ENCODE measurements at places on chromosomes 6 and 20. TPM values are rescaled to one million over a fixed set of nuclear protein-coding genes. Genes with fewer than 3 reads are reported as not detected.
A peak's percentile ranks its signal among the peaks of the same experiment; 100 is the strongest.

- DNase-seq = no peak
Measured at GRCh38 chr6:21887231-21888185, 294.0 kb downstream of the SOX4 start.

Gene AURKA
- total RNA-seq = 75.5 TPM

Gene UBE2C
- total RNA-seq = 189 TPM

Gene CTCFL
- total RNA-seq = not detected

Gene WFDC10B
- total RNA-seq = not detected

Gene HLA-DQA2
- total RNA-seq = 2.1 TPM

Gene IL17A
- total RNA-seq = not detected

DNA sequence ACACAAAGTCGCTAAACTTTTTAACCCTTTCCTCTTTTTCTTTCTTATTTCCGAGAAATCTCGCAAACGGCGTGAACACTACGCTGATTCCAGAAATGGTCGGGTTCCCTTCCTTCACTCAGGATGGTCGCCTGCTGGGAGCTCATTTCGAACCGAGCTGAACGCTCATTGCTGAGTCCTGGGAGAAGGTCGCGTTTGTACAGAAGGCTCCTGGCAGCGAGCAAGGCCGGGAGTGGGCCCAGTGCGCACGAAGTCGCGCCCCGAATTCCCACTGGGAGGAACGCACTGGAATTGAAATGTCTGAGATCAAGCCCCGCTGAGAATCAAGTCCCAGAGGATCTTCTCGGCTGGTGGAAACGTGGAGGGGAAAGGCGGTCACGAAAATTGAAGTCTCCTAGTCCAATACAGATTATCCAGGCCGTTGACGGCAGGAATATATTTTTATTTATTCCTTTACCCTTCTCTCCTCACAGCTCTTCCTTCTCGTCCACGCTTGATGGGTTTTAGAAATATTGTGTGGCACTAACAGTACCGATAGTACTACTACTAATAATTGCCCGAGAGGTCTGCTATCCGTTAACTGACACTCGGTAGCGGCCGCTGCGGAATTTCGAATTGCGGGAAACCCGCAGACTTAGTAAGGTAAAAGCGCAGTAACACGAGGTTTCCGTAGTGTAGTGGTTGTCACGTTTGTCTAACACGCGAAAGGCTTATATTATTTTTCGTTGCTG is 207.2 kb upstream of the ZNF184 start:
- DNase-seq = no peak

- DNase-seq = no peak
Measured at GRCh38 chr6:129859524-129859923, 1.6 kb downstream of the TMEM244 start.

Gene CSNK2A1
- total RNA-seq = 113 TPM

DNA sequence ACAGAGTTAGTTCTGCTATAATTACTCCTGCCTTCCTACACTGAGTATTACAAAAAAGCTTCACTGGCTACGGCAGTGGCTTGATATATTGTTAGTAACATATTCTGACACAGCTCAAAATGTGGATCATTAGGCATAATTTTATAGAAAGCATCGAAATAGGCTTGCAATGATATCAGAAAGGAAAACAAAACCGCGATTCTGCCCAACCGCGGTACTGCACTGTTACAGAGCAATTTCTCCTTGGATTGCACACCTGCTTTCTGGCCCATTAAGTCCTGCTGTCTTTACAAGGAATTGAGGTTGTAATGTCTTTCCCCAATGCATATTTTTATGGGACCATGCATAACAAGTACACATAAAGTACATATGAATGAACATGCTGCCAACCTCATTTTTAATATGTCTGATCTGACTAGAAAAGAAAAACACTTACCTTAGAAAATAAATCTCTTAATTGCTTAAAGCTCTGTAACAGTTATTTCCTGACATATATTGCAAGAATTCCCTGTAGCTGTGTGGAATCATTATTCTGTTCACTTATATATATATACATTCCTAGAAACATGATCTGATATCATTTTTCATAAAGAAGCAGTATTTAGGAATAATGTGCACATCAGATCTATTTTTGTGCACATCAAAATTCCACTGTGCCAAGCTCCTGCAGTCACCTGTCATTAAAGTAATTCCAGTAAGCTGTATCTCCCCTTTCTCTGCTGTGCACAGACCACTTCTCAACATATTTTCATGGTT is 763.9 kb downstream of the HACE1 start:
- no peak for DNase-seq

DNA sequence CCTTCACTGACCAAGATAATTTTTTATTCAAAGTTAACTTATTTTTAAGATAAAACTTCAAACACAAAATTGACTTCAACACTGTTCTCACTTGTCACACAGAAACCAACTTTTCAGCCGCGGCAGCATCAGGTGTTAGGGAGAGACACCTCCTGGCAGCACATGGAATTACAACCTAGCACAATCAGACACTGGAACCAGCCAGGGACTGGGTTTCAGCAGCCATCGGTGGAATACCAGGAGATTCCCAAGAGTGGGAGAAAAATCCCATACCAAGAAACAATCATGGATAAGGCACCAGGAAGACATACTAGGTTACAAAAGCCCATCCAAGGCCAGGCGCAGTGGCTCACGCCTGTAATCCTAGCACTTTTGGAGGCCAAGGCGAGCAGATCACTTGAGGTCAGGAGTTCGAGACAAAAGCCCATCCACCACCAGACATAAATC is 70.0 kb downstream of the SNX5 start:
- DNase-seq = peak; percentile 41

DNA sequence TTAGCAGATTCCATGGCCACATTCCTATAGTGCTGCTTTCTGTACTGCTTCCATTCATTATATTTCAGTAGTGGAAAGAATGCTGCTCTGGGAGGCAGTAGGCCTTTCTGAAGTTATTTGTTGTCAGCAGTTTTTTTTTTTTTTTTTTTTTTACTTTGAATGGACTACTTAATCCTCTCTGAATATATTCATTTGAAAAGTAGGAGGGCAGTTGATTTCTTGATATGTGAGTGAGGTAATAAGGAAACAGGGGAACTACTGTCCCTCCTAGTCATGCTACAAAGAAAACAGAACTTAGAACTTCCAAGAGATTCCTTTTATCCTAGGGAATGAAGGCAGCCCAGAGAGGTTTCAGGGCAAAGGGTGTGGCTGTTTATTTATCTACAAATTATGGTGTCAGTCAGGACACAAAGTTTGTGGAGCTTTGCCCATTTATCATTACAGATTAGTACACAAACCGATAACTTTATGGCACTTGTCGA is 155.9 kb downstream of the JARID2 start:
- DNase-seq = no peak

- no peak for DNase-seq
Measured at GRCh38 chr6:87762116-87762515, 60.1 kb upstream of the AKIRIN2 start.

GRCh38 chr6:2688401-2689064 is 62.2 kb downstream of the MYLK4 start:
- peak; percentile 6 for DNase-seq

DNA sequence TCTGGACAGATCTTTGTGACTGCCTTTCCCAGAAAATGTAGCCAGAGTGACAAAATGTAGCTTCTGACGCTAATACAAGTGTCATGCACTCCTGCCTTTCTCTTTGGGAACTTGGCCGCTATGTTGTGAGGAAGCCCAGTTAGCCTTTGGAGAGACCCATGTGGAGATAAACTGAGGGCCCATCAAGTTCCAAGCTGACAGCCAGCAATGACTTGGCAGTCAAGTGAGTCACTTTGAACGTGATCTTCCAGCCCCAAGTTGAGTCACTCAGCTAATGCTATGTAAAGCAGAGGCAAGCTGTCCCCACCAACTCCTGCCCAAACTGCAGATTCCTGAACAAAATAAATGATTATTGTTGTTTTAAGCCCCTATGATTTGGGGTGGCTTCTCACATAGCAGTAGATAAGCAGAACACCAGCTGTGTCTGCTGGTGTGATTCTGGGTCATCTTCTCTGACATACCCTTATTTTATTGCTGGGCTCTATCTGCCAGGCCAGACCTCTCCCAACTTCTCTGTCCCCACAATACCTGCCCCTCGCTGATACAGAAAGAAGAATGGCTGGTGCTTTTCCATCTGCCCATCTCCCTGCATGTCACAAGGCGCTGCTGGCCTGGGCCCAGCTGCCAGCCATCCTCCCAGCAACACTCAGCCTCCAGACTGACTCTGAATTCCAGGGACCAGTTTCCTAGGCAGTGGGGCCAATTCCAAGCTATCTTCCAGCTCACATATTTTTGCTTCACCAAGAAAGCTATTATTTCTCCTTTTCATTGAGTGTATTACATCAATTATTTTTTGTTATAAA is 274.8 kb downstream of the LRFN2 start:
- DNase-seq = no peak

- DNase-seq = peak; percentile 98
Measured at GRCh38 chr20:50186151-50186885, 4.3 kb upstream of the CEBPB start.

DNA sequence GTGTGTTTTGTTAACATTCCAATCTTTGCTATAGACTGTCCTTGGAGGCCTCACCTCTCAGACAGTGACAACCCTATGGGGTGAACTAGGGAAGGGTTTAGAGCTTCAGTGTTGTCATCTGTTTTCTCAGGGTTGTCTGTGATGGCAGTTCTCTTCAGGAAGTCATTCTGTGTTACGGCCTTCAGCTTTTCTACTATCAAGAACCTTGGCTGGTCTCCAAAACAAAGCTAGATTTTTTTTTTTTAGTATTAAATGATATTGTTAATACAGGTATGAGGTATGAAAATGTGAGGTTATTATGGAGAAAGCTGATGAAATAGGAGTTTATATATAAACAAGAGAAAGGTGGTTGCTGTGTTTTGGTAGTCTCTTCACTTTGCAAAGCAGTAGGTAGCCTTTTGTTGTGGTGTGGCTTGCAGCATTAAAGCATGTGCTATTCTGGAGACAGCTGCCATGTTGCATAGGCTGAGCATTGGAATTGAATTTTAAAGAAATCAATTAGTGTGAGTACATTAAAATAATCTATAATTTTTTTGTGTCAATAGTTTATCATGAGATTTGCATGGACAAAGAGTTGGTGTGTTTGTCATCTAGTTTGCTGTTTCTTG is 162.6 kb downstream of the CARMIL1 start:
- DNase-seq = no peak

DNA sequence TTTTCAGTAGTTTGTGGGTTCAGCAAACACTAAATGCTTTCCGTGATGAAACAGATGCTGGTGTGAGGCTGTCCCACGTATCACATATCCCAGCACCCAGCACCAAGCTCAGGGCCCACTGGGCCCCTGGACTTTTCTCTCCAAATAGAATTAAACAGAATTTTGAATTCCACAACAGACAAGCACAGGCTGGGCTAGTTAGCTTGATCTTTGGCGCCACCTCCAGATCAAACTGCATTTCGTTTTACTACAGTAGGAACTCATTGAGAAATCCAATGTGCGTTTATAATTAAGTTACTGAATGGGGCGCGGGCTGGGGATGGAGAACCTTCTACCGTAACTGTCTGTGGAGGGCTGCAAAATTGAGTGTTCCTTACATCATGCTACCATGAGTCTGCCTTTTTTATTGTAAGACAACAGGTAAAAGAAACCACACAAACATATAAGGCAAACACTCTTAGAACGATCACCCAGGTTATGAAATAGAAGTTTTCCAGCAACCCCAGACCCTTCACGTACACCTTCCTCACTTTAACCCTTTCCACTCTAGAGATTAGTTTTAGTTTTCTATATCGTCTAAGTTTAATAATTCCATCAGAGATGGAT is 107.8 kb downstream of the ZFP64 start:
- peak; percentile 80 for DNase-seq

DNA sequence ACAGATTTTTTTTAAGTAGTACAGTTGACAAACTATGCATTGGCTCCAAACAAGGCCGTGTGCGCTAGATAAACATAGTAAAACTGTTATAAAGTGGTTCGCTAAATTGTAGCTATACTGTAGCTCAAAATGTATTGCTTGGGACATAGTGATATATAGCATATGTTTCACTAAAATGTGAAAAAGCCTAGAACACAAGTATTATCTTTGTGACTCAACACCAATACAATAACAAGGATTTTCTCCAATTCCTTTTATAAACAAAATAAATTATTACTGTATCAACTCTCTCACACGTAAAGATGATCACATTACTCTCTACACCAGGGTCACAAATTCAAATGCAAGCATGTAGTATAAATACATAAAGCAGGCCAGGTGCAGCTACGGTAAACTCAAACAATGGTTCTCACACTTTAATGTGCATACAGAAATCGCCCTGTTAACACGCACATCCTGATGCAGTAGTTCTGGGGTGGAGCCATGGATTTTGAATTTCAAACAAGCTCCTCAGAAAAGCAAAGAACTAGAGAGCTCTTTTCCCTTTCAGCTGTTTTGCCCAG is 214.6 kb downstream of the GMDS start:
- no peak for DNase-seq

Gene KCNB1
- not detected for total RNA-seq

- DNase-seq = peak; percentile 50
Measured at GRCh38 chr20:10090588-10091166, 55.9 kb downstream of the ANKEF1 start.

- no peak for DNase-seq
Measured at GRCh38 chr20:33825340-33826269, 14.5 kb downstream of the CHMP4B start.

Gene GINS1
- 10.3 TPM for total RNA-seq

DNA sequence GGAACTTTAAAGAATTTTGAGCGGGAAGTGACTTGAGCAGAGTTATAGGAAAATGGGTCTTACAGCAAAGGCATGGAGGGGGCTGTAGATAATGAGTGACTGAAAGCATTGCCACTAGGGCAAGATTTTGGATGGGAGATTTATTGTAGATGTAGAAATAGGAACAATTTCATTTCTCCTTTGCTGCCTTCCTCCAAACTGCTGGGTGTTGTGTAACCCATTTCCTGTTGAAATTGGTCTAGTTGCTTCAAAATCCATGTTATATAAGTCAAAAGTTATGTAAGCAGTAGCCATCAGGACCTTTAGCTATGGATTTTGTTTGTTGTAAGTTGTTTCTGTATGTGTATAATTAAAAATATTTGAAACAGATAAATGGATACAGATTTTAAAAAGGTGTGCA is 11.1 kb downstream of the YWHAB start:
- DNase-seq = no peak

DNA sequence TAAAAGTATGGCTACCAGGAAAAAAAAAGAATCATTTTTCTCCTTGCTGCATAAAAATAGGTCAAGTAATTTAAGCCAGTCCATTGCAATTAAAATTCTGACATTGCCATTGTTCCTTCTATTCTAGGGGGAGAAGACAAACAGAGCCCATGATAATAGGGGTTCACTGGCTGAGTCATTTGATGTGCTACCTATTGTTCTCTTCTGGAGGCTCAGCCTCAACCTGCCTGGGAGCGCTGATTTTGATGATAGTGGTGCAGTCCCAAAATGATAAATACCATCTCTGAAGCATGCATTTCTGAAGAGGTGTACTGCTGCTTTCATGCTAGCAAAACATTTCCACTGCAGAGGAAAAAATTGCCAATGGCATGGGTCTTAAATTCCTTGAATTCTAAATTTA is 5.8 kb downstream of the CITED2 start:
- no peak for DNase-seq

GRCh38 chr6:42572523-42572922 is 8.7 kb downstream of the UBR2 start:
- DNase-seq = no peak

Gene RNF217
- 16.4 TPM for total RNA-seq
